ENCODE measurements at places on chromosomes 4 and X.

- no peak for DNase-seq
Observed at GRCh38 chr4:113222471-113222870, 173.0 kb downstream of the ANK2 start.

GRCh38 chr4:81845761-81846160 lies 374.1 kb upstream of the RASGEF1B start:
- no peak for DNase-seq

DNA sequence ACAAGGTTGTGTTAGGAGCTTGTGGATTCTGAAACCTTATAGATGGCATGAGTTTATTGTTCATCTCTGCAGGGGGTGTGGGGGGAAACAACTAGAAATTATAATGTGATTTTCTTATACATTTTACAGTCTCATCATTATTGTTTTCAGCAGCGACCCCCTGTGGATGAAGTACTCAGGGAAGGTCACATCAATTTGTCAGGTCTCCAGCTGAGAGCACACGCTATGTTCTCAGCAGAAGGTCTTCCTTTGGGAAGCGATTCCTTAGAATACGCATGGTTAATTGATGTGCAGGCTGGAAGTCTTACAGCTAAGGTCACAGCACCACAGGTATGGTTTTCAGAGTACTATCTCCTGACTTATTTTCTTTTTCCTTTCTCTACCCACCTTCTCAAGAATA lies 72.2 kb downstream of the BLTP1 start:
- DNase-seq = peak; percentile 43

GRCh38 chrX:67717571-67717970 lies 173.8 kb downstream of the AR start:
- no peak for DNase-seq

- no peak for DNase-seq
Observed at GRCh38 chr4:134777606-134778005, 576.0 kb upstream of the PABPC4L start.

All from retina (tissue), 1 donor.